Activated B cell treated with CpG ODN at 0.5 μM for 24 hours (primary cell): ENCODE measurements at places on chromosomes 3 and 15. TPM values are rescaled to one million over a fixed set of nuclear protein-coding genes. Genes with fewer than 3 reads are reported as not detected.

DNA sequence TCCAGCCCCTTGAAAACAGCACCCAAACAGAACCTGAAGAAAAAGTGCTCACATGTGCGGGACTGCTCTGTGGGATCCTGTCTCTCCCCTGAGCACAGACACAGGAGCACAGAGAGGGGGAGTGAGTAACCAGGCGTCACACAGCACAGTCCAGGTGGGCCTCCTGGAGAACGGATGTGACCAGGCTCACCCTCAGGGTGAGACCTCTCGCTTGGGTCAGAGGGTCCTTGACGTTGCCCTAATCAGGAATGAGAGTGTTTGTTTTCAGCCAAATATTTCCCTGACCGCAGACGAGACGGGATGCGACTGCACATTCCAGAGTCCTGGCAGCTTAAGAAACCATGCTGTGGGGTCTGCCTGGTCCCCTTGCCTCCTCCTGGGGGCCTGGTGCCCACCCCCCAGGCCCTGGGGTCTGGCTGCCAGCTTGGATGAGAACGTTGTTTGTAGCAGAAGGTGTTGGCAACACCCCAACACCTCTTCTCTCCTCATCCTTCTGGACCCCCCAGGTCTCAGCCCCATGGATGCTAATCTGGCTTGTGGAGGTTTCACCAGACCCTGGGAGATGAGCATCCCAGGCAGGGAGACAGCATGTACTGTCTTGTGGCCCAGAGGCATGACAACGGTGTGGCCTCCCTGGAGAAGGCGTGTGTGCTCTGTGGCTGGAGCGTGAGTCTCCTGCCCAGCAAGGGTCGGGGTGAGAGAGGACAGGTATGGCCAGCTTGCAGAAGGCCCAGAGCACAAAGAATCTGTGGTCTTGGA is 42.1 kb upstream of the SLC6A6 start:
- DNase-seq: no peak

The ESYT3 gene
- not detected in 2 replicates for total RNA-seq

The CYP11A1 gene
- not detected in 2 replicates for total RNA-seq

DNA sequence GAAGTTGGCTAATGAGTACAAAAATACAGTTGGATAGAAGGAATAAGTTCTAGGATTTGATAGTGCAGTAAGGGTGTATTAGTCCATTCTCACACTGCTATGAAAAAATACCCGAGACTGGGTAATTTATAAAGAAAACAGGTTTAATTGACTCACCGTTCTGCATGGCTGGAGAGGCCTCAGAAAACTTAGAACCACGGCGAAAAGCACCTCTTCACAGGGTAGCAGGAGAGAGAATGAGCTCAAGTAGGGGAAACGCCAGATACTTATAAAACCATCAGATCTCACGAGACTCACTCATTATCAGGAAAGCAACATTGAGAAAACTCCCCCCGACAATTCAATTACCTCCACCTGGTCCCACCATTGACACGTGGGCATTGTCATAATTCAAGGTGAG is 483.3 kb downstream of the TUSC7 start:
- no peak for DNase-seq

DNA sequence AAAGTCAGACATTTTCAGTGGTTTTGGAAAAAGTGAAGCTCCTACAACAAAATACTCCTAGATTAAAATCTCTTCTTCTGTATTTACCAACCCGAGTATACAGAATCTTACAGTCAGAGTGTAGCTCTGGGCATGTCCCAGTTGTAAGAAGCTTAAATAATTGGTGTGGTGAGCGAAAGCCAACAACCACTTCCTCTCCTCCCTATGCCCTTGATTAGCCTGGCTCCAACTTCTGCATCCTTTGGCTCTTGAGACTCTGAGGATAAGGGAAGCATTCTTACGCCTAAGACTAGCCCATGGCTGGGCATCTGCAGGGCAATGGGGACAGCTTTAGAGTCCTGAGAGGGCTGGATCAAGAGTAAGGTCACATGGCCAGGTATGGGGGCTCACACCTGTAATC is 25.5 kb downstream of the RFT1 start:
- DNase-seq: no peak

GRCh38 chr15:41849861-41850260 is 11.2 kb downstream of the PLA2G4B start:
- no peak for DNase-seq

The TRIM42 gene
- total RNA-seq: not detected in 2 replicates

DNA sequence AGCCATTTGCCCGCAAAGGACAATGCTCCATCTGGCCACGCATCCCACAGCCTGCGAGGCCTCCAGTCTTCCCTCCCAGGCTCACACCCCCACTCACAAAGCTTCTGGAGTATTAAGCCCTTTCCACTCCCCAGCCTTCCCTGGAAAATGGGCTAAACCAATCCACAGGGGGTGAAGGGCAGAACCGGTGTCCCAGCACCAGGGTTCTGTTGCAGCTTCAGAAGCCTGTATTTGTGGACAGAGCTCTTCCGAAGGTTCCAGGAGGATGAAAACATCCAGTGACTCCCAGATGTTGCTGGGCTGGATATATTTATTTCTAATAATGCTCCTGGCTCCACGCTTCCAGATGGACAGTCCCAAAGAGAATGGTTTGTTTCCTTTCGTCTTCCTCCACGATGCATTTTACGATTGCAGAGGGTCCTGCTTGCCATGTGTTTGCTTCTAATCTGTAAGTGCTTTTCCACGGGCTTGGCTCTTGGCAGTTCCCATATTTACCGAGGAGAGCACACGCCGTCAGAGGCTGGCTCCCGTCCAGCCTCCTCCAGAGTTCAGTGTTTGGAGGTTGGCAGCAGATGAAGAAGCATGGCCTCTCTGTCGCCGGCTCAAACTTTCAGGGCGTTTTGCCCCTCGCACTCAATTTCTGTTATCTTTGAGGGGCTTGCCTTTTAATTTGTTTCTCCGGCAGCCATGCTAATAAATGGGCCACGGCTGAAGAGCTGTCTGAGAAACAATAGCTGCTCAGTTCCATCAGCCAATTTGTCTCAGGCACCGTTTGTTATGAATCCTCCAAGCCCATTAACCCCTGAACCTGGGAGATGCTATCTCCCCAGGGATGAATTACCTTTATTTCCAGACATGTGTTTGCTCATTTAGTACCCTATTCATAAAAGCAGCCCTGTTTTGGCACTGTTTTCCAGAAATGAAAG is 367.9 kb upstream of the PROK2 start:
- no peak for DNase-seq

GRCh38 chr15:33913459-33913858 is 54.8 kb upstream of the CHRM5 start:
- DNase-seq: no peak

DNA sequence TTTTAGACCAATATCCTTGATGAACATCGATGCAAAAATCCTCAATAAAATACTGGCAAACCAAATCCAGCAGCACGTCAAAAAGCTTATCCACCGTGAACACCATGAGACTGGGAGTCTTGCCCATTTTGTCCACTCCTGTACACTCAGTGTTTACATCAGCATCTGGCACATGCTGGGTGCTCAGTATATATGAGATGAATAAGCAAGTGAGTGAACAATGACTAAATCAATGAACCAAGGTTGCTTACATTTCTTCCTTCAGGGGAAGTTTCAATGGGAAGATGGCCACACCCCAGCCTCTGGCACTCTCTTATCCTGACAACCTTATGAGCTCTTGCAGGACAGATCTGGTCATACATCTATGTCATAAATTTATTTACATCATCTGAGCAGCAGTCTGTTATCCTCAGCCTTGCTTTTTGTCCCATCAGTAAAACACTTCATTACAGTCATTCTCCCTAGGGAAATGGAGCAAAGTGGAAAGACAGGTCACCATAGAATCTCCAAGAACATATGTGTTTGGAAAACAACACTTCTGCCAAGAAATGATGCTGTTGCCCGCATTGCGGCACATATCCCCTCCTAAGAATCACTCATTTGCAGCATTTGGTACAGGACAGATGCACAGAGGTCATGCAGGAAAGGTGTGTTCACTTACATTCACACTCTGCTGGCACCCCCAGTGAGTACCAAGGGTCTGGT is 171.8 kb upstream of the EIF1B start:
- no peak for DNase-seq

GRCh38 chr3:61788623-61789507 is 227.5 kb downstream of the PTPRG start:
- no peak for DNase-seq

The CPEB1 gene
- total RNA-seq: not detected in 2 replicates

GRCh38 chr3:153159771-153160397 is 2.1 kb upstream of the RAP2B start:
- no peak for DNase-seq

DNA sequence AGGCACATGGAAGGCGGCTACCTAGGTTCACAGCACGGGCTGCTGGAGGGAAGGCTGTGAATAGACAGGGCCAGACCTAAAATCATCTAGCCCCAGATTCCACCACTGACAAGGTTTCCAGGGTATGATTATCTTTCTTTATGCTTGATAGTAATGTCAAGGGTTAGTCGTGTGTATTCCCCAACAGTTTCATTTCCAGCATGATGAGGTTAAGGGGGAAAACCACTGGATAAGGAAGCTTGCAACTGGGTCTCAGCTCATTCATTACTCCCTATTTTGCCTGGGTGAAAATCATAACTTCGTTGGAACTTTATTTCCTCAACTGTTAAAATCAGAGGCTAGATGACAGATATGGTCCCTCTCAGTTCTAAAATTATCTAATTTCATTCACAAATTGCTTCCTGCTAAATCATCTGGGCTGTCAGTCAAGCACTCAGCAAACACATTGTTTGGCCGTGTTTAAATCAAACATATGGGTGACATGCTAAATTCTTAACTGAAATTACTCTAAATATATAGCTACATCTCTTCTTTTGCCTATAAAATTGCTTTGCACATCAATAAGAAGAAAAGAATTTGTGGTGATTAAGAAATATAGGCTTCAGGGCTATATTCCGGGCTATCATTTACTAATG is 111.7 kb downstream of the CYP19A1 start:
- no peak for DNase-seq

DNA sequence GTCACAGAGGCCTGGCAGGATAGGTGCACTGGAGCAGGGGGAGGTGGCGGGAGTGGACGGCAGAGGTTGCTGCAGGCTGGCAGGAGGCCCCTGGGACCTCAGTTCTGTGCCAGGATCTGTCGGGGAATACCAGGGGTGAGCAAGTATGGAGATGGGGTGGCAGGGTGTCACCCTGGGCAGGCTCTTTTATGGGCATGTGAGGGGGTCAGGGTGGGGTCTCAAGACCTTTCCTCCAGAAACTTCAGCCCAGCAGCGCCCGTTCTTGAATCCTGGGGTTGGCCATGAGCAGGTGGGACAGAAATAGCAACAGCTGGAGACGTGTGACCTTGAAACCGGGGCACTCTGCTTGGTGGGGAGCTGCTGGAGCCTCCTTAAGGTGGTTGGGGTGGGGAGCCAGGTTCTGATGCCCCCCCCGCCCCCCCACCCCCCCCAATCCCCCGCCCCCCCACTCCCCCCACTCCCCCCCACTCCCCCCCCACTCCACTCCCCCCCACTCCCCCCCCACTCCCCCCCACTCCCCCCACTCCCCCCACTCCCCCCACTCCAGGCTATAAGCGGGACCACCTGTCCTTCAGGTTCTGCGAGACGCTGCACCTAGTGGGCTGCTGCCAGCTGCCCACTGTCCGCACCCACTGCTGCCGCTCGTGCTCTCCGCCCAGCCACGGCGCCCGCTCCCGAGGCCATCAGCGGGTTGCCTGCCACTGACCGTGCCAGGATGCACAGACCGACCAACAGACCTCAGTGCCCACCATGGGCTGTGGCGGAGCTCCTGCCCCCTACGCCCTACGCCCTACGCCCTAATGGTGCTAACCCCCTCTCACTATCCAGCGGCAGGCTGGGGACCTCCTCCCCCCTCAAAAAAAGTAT is 84.9 kb downstream of the TBC1D2B start:
- DNase-seq: no peak

The USP8 gene
- 71.3 and 78.3 TPM in 2 replicates for total RNA-seq

- DNase-seq: no peak
These were observed 349.2 kb upstream of the MCTP2 start for GRCh38 chr15:93882141-93882540.

GRCh38 chr15:99472416-99473145 is 93.2 kb upstream of the MEF2A start:
- DNase-seq: no peak

The TAMM41 gene
- total RNA-seq: 28.1 and 39.0 TPM in 2 replicates

DNA sequence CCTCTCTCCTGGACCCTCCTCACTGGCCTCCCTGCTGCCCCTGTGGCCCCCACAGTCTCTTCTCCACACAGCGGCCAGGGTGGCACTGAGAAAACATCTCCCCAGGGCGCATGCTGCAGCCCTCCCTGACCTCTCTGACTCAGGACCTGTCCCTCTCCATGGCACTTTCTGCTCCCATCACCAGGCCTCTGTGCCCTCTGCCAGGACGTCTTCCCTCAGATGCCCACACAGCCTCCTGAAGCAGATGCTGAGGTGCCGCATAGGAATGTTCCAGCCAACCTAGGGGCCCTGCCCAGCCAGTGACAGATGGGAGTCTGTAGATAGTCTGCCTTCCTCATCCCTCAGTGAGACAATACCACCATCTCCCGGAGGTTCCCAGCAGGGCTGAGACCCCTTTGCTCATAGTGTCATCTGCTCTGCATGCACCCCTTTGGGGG is 8.7 kb downstream of the MYL3 start:
- no peak for DNase-seq

The GABPB1 gene
- 32.5 and 32.7 TPM in 2 replicates for total RNA-seq

The IL5RA gene
- total RNA-seq: not detected in 2 replicates

DNA sequence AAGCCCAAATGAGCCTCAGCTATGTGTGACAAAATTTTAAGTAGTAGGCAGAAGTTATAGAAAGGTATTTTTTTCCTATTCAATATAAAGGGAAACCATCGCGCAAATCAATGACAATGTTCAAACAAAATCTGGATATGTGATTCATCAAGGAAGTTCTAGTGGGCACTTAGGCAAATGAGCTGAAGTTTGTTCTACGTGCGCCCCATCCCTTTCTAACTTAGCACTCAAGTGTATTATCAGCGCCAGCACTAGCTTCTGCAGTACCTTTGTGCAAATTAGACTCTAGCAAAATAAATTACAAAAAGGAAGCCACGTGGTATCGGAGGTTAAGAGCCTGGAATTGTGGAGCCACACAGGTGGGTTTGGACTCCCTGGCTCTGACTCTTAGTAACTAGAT is 91.1 kb downstream of the TBL1XR1 start:
- no peak for DNase-seq

DNA sequence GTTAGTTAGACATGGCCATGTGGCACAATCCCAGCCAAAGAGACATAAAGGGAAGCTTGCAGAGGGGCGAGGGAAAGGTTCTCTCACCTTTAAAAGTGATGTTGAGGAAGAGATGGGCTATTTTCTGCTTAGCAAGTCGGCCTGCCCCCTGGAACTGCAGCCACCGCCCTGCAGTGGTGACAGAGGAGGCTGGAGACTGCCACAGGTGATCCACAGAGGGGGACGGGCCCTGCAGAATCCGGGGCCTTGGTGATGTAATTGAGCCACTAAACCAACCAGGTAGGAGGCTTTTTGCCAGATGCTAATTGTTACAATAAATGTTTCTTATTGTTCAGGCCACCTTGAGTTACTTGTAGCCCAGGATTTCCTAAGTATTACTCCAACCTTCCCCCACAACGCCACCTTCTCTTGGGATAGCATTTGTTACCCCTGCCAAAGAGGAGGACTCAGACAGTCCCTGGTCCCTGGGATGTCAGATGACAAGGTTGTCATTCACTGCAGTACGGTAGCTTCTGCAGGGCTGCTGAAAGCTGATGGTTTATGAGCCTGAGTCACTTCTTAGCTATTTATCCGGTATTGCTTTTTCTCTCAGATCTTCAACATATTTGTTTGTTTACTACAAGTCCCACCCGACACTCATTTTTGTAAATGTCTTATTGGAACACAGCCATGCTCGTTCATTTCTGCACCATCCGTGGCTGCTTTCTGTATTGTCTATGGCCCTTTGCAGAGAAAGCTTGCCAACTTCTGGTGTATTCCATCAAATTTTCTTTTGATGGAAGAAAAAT is 63.3 kb upstream of the SEC61A1 start:
- no peak for DNase-seq
